Activated CD4-positive, alpha-beta T cell treated with anti-CD3 and anti-CD28 coated beads, Interleukin-2, amount 10 ng/mL, durations not matched to agents 24 days and 14 days (primary cell): ENCODE measurements at places on chromosomes 12 and 14. TPM values are rescaled to one million over a fixed set of nuclear protein-coding genes. Genes with fewer than 3 reads are reported as not detected.

The LRCOL1 gene
- not detected in 2 replicates for total RNA-seq

GRCh38 chr12:50302686-50303085 lies 19.4 kb upstream of the LIMA1 start:
- H3K4me3 ChIP-seq = no peak overlapping the region
- H3K4me1 ChIP-seq = peaks cover 3% of the 10 kb centered on the region
- no peak for DNase-seq
- no peak overlapping the region for H3K27ac ChIP-seq

The PA2G4 gene
- total RNA-seq = 453 and 472 TPM in 2 replicates

- H3K4me3 ChIP-seq = no peak overlapping the region
- no peak overlapping the region for H3K27ac ChIP-seq
- no peaks in the 10 kb centered on the region for H3K36me3 ChIP-seq
- no peaks in the 10 kb centered on the region for H3K4me1 ChIP-seq
Measured at GRCh38 chr14:53999061-53999488, 42.5 kb upstream of the BMP4 start.

- H3K4me3 ChIP-seq = no peak overlapping the region
- peaks cover 24% of the 10 kb centered on the region for H3K4me1 ChIP-seq
- no peaks in the 10 kb centered on the region for H3K27me3 ChIP-seq
- no peak overlapping the region for H3K27ac ChIP-seq
- no peak for DNase-seq
Measured at GRCh38 chr14:91466192-91466591, 43.9 kb downstream of the PPP4R3A start.

DNA sequence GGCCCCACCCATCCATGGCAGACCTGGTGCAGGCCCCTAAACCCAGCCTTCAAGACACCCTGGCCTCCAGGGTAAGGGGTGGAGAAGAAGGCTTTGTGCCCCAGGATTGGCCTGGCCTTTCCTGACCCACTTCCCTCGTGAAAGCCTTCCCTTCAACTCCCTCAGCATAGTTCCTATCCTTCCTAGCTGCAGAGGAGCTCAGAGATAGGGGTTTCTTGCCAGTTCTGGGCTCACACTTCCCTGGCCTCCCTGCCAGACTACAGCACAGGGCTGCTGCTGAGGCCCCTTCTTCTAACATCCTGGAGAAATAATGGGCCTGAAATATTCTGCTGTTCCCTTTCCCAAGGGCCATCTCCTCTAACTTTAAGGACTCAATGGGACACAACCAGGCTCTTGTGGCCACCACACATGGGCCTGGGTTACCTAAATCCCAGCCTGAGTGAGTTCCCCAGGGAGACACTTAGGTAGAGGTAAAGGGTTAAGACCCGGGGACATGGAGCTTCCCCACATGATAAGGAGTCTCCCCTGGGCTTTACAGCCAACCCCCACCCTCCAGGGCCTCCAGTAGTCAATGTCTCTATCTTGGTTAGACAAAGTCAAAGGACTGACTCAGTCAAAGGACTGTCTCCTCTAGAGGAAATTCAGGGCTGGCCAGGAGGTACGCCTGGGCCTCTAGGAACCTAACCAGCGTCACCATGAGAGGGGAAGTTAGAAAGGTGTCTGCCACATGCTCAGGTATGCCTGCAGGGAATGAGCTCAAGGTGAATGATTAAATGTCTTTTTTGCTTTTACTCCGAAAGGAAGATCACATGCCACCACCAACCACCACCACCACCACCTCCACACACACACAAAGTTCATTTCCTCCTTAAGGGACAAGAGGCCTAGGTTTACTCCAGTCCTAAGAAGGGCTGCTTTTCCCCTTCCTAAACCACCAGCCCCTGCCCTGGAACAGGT lies 7.1 kb downstream of the ZFP36L1 start:
- H3K27ac ChIP-seq = peak overlapping the region; percentile 88
- H3K36me3 ChIP-seq = peaks cover 48% of the 10 kb centered on the region
- peak overlapping the region; percentile 80 for H3K4me3 ChIP-seq
- no peaks in the 10 kb centered on the region for H3K27me3 ChIP-seq
